ENCODE measurements at places on chromosomes 1 and 21.

DNA sequence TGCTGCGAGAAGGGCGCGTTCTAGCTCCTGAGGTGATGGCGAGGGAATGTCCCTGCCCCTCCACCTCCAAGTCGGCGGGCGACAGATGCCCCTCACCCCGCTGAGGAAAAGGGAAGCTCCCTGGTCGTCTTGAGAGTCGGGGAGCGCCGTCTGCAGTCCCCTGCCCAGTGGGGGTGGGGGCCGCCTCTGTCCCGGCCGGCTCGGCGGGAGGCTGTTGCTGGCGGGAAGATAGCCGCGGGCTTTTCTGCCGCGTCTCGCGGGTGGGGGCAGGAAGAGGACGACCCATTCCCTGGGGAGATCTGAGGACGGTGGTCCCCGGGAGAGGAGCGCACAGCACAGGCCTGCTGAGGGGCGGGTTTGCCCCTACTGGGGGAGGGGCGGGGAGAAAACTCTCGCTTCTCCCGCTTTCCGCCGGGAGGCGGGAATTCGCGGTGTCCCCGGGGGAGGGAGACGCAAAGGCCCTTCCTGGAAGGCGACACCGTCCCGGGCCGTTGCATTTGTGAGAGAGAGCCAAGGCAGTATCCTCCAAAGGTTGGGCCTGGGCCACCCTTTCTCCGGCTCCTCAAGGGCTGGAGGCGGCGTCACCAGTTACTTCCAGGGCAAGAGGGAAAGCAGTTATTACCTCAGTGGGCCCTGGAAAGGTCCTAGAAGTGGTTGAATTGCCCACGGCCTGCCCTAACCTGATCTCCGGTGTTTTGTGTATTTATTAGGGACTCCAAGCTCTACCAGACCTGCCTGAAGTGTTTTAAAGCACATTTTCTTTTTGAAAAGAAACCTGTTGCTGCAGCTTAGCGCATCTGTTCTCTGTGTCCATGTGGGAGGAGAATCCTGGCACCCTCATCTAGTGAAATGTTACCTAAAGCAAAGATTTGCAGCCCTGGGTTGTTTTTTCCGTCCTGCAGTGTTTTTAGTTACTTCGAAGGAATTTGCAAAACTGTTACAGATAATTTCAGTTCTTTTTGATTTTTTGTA lies 648 bp downstream of the S100PBP start:
- H3K27me3 ChIP-seq: no peaks in the 10 kb centered on the region
- H3K27ac ChIP-seq: peak overlapping the region; percentile 97
- peak; percentile 84 for DNase-seq
- peak overlapping the region; percentile 74 for H3K4me3 ChIP-seq
- H3K4me1 ChIP-seq: peaks cover 34% of the 10 kb centered on the region

GRCh38 chr1:53731779-53732305 lies 7.1 kb downstream of the GLIS1 start:
- H3K36me3 ChIP-seq: no peaks in the 10 kb centered on the region
- no peak for DNase-seq
- H3K27ac ChIP-seq: no peak overlapping the region
- no peaks in the 10 kb centered on the region for H3K4me1 ChIP-seq

DNA sequence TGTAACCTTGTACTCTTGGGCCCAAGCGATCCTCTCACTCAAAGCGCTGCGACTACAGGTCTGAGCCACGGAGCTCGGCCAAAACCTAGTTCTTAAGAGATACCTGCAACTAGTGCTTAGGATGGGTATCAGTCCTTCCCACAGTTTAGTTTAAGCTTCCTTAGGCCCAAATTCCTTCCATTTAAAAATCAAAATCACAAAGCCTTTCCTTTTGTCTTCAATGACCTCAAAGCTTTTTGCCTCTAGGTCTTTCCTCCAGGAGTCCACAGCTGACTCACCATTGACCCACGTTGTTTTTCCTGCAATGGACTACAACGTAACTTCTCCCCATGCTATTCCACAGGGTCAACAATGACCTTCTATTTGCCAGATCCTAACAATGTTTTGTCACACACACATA lies 64.0 kb downstream of the APP start:
- no peaks in the 10 kb centered on the region for H3K4me1 ChIP-seq
- H3K27ac ChIP-seq: no peak overlapping the region
- no peak overlapping the region for H3K4me3 ChIP-seq
- no peaks in the 10 kb centered on the region for H3K36me3 ChIP-seq

GRCh38 chr1:116219651-116220434 lies 108.6 kb downstream of the MAB21L3 start:
- no peak overlapping the region for H3K27ac ChIP-seq
- no peaks in the 10 kb centered on the region for H3K4me1 ChIP-seq
- H3K36me3 ChIP-seq: no peaks in the 10 kb centered on the region
- peaks cover 6% of the 10 kb centered on the region for H3K27me3 ChIP-seq

DNA sequence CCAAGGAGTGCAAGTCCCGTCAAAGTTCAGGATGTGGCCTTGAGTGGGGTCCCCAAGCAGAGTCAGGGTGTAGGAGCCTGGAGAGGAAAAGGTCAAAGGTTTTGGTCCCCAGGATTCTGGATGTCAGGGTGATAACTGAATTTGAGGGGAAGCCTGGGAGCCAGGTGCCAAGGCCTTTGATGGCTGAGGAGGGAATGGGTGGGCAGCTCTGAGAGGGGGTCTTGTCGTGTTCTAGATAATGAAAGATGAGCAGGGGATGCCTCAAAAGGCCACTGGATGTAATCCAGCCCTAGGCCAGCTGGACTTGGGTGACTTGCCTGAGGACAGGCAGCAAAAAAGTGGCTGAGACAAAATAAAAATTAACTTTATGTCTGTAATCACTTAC lies 27.5 kb upstream of the KCNA2 start:
- no peak overlapping the region for H3K27ac ChIP-seq
- no peak for DNase-seq
- H3K4me3 ChIP-seq: no peak overlapping the region

- peak; percentile 60 for DNase-seq
- no peak overlapping the region for H3K4me3 ChIP-seq
- no peaks in the 10 kb centered on the region for H3K27me3 ChIP-seq
- no peaks in the 10 kb centered on the region for H3K36me3 ChIP-seq
- peaks cover 5% of the 10 kb centered on the region for H3K4me1 ChIP-seq
Observed at GRCh38 chr1:180507795-180508724, 5.7 kb upstream of the ACBD6 start.

DNA sequence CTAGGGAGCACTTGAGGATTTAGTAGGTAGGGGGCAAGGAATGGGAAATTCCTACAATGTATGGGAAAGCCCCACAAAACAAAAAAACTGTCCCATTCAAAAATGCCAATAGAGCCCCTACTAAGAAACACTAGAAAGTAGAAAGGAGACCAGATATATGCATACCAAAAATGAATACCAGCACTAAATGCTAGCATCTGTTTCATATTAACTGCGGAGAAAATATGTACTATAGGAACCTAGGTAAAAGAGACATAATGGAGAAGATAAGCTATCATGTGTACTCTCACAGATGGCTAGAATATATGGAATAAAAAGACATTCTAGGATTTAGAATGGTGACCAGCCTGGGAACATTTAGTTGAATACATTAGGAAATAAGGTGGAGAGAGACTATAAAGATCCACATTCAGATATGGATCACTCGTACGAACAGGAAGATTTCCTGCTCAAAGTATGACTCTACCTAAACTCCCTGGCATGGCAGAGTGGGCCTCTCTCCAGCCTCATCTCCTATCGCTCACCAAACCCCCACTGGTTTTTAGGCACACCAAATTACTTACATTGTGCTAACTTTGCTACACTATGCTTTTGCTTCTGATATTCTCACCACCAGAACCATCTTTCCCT lies 18.3 kb downstream of the ZNHIT6 start:
- H3K27me3 ChIP-seq: no peaks in the 10 kb centered on the region
- H3K4me3 ChIP-seq: no peak overlapping the region
- H3K36me3 ChIP-seq: peaks cover 33% of the 10 kb centered on the region
- H3K27ac ChIP-seq: no peak overlapping the region
- H3K4me1 ChIP-seq: no peaks in the 10 kb centered on the region

DNA sequence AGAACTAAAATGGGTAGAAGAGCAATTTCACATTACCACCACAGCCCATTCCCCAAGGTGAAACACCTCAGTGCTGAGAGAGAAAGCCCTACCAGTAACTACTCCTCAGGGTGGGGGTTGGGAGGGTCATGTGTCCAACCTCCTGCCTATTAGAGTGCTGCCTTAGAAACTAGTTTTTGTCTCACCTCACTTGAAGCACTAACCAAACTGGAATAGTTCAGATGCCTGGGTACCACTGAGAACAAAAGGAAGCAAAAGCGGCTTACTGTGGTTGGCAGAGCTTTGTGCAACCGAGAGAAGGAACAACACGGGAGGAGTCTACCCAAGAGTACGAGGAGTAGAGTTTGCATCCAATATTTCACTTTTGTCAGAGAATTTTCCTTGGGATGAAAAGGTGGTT lies 1207.5 kb upstream of the ADGRL2 start:
- H3K4me3 ChIP-seq: no peak overlapping the region
- DNase-seq: no peak
- no peaks in the 10 kb centered on the region for H3K27me3 ChIP-seq
- H3K27ac ChIP-seq: no peak overlapping the region

DNA sequence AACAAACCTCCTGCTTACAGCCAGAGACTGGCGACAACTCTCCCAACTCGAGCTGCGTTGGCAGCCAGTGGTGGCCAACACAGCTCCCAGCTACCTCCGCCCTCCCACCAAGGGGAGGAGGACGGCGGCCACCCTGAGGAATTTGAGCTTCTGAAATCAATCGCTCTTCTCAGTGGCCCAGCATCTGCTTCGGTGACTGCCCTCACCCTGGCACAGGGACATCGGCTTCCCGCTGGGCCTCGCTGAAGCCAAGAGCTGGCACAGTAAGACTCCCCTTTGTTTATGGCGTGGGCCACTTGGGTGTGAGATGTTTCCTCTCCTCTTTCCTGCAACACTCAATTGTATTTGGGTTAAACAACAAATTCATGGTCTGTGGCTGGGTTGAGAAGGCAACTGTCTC lies 136.2 kb downstream of the ZBTB18 start:
- DNase-seq: no peak
- no peak overlapping the region for H3K27ac ChIP-seq
- no peak overlapping the region for H3K4me3 ChIP-seq
- H3K27me3 ChIP-seq: peaks cover 28% of the 10 kb centered on the region

- H3K27ac ChIP-seq: no peak overlapping the region
- H3K4me3 ChIP-seq: no peak overlapping the region
- no peaks in the 10 kb centered on the region for H3K36me3 ChIP-seq
- H3K27me3 ChIP-seq: peaks cover 9% of the 10 kb centered on the region
Observed at GRCh38 chr1:214425716-214426425, 125.5 kb downstream of the PTPN14 start.

- no peak for DNase-seq
- H3K27me3 ChIP-seq: peaks cover 38% of the 10 kb centered on the region
- peaks cover 9% of the 10 kb centered on the region for H3K4me1 ChIP-seq
- no peak overlapping the region for H3K27ac ChIP-seq
Observed at GRCh38 chr21:43374228-43374885, 52.6 kb downstream of the SIK1 start.

DNA sequence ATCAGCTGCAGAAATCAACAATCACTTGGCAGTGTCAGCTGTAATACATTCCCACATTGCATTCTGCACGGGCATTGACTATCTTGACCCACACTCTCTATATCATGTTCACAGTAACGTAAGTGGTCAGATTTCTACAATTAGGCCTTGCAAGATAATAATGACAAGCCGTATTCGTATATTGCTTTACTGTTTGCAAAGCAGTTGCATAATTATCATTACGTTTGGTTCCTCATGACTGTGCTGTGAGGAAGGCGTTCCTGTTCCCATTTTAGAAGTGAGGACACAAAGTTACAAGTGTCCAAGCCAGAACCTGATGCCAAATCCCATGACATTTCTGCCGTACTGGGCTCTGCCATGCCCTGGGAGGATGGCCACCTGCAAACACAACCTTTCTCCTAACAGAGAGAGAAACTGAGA lies 53.5 kb upstream of the TARBP1 start:
- H3K4me3 ChIP-seq: no peak overlapping the region
- H3K27ac ChIP-seq: no peak overlapping the region
- H3K27me3 ChIP-seq: no peaks in the 10 kb centered on the region
- no peak for DNase-seq
- peaks cover 11% of the 10 kb centered on the region for H3K4me1 ChIP-seq

DNA sequence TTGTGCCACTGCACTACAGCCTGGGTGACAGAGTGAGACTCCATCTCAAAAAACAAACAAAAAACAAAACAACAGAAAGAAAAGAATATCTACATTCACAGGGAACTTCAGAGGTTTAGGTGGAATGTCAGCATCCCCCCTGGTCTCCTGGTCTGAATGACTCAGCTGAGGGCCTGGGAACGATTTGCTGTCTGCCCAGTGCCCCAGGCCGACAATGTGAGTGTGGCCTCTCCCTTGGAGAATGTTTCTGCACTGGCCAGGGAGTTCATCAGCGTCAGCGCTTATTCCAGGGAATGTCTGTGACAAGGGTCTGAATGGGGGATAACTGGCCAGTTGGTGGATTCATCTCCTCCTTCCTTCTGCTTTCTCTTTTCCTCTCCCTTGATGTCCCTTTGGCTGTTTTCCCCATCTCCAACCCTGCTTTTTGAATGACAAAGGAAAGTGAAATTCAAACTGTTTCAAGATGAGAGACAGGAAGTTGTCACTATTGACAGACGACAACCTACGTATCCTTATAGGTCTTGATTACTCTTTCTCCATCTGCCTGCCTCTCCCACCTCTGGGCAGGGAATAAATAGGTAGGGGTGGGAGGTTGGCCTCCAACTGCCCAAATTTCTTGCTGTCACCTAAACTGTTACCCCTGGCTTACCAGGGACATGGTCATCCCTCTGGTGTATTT lies 213.1 kb downstream of the HHAT start:
- H3K36me3 ChIP-seq: no peaks in the 10 kb centered on the region
- no peak overlapping the region for H3K27ac ChIP-seq
- DNase-seq: no peak
- no peaks in the 10 kb centered on the region for H3K4me1 ChIP-seq
- H3K4me3 ChIP-seq: no peak overlapping the region
- no peaks in the 10 kb centered on the region for H3K27me3 ChIP-seq

GRCh38 chr1:91402023-91402422 lies 2.6 kb downstream of the HFM1 start:
- no peak overlapping the region for H3K4me3 ChIP-seq
- no peaks in the 10 kb centered on the region for H3K27me3 ChIP-seq
- H3K27ac ChIP-seq: no peak overlapping the region

GRCh38 chr1:176540428-176540827 lies 77.5 kb downstream of the PAPPA2 start:
- no peak overlapping the region for H3K27ac ChIP-seq
- no peaks in the 10 kb centered on the region for H3K27me3 ChIP-seq
- peak; percentile 17 for DNase-seq
- H3K4me1 ChIP-seq: no peaks in the 10 kb centered on the region

GRCh38 chr1:179779645-179780272 lies 36.7 kb downstream of the FAM163A start:
- DNase-seq: no peak
- no peak overlapping the region for H3K4me3 ChIP-seq
- no peaks in the 10 kb centered on the region for H3K4me1 ChIP-seq
- H3K27ac ChIP-seq: no peak overlapping the region
- no peaks in the 10 kb centered on the region for H3K36me3 ChIP-seq
